ENCODE measurements at places on chromosomes 13 and 19. TPM values are rescaled to one million over a fixed set of nuclear protein-coding genes. Genes with fewer than 3 reads are reported as not detected.
A peak's percentile ranks its signal among the peaks of the same experiment; 100 is the strongest.

- DNase-seq = no peak
Measured at GRCh38 chr13:37775871-37776270, 93.7 kb downstream of the TRPC4 start.

DNA sequence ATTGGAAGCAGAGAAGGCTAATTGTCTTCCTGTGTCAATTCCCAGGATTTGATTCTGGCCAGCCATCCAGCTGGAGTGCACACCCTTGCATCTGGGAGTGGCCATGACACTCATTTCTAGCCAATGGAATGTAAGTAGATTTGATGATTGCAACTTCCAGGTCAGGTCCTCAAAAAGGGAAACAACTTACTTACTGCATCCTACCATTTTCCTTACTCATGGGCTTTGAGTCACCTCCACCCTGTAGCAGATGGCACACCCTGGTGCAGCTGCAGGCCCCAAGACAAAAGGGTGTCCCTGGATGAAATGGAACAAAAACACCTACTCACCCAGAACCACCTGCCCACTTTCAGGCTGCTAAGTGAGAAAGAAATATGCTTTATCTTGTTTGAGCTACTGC is 27.3 kb upstream of the MPHOSPH8 start:
- no peak for DNase-seq

GRCh38 chr19:13483215-13483614 is 23.1 kb downstream of the CACNA1A start:
- no peak for DNase-seq

GRCh38 chr19:51491586-51491985 is 10.0 kb downstream of the SIGLEC12 start:
- no peak for DNase-seq

Gene GRK1
- polyA plus RNA-seq = 0.11 TPM

DNA sequence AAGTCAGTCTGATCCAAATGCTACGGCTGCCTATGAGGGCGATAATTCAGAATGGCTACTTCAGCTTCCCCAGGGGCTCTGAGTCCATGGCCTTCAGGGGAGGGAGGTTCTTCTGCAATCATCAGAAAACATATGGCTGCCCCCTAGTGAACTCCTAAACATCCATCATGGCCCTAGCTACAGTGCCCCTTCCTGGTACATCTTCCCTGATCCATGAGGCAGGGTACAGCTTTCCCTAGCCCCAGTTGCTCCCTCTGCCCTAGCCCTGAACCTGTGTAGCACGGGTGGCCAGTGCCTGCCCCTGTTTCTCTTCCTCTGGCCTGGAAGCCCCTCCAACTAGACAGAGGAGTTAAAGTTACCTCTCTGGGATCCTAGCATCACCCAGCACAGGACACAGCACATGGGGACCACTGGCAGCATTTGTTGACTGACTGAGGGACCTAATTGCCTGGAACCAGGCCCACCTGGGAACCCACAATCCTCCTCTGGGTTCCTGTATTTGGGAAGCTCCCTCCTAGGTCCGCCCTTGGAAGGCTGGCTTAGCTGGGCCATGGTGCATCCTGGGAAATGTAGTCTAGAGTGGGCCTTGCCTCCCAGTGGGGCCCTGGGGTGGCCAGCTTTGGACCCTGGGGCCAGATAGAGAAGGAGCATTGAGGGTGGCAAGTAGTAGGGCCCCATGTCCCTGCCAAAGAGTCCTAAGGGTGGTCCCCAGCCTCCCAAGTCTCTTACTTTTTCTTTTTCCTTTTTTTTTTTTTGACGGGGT is 17.7 kb upstream of the SEMA6B start:
- no peak for DNase-seq

- DNase-seq = peak; percentile 29
Measured at GRCh38 chr13:38530492-38530891, 156.4 kb upstream of the FREM2 start.

Gene SELENOV
- 7.4 TPM for polyA plus RNA-seq

DNA sequence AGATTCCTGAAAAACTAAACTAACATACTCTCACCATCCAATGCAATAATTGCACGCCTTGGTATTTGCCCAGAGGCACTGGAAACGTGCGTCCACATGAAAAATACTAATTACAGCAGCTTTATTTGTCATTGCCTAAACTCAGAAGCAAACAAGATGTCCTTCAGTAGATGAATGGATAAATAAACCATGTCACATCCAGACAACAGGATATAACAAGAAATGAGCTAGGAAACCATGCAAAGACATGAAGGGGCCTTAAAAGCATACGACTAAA is 25.0 kb downstream of the ELL start:
- no peak for DNase-seq

GRCh38 chr19:16060294-16060693 is 16.0 kb upstream of the TPM4 start:
- DNase-seq = no peak

Gene MCF2L
- polyA plus RNA-seq = 43.4 TPM

- no peak for DNase-seq
Measured at GRCh38 chr19:35533822-35534392, 651 bp downstream of the GAPDHS start.

Data from renal pelvis (tissue), 12 donors.